ENCODE measurements at places on chromosomes 6 and 20.

GRCh38 chr6:24766680-24767462 is 7.9 kb upstream of the GMNN start:
- DNase-seq, result no peak

- no peak for DNase-seq
Measured at GRCh38 chr6:168163096-168163731, 84.2 kb upstream of the FRMD1 start.

GRCh38 chr6:139597087-139597763 is 222.8 kb upstream of the CITED2 start:
- DNase-seq, result no peak

- DNase-seq, result no peak
Measured at GRCh38 chr20:17320456-17320855, 93.6 kb downstream of the PCSK2 start.

GRCh38 chr6:112145080-112145573 is 57.7 kb downstream of the FAM229B start:
- DNase-seq, result no peak

DNA sequence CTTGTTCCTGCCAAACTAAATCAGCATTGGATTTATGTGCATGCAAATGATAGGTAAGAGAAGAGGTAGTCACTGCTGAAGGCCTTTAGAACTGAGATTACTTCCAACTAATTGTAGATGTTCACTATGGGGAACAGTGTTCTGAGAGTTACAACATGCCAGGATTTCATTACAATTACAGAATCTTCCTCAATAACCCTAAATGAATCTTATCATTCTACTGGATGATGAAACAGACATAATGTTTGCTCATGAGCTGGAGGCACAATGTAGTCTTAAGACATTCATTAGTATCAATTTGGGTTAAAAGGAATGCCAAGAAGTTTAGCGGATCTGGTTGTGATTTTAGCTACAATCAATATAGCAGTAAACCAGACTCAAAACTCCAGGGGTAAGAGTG is 248.9 kb upstream of the THEMIS start:
- DNase-seq, result no peak

- DNase-seq, result no peak
Measured at GRCh38 chr6:104702126-104702841, 157.4 kb downstream of the HACE1 start.

DNA sequence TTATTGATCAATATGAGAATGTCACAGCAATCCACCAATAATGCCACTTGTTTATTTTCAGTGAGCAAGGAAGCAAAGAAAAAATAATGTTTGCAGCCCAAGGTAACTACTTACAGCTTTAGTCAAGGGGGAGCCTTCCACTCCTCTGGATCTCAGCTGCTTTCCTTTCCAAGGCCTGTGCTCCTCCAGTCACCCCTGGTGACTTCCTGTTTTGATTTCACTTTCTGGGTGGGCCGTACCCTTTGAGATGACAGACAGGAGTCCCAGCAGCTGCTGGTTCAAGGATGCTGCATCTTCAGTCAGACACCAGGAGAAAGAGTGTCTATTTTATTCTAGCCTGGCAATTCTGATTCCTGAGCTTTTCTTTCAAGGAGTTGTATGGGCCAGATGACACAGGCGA is 5.6 kb upstream of the VNN2 start:
- DNase-seq, result no peak

- no peak for DNase-seq
Measured at GRCh38 chr6:167794161-167795157, 32.3 kb upstream of the AFDN start.

- no peak for DNase-seq
Measured at GRCh38 chr20:34562641-34563040, 4.1 kb downstream of the MAP1LC3A start.

DNA sequence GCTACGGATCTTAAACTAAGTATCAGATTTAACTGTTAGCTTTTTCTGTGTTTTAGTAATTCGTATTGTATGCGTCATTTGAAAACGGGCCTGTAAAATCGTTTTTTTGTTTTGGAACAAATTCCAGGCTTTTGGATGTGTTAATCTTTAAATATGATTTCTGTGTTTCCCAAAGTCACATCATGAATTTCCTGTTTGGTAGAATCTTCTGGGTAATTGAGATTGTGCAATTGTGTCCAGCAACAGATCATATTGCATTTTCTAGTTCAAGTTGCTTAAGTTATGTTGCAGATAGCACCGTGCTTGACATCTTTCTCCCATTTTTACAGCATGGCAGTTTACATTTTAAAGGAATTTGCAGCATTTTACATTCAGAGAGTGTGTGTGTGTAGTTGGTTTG is 1.9 kb downstream of the MAPK14 start:
- DNase-seq, result peak; percentile 48

DNA sequence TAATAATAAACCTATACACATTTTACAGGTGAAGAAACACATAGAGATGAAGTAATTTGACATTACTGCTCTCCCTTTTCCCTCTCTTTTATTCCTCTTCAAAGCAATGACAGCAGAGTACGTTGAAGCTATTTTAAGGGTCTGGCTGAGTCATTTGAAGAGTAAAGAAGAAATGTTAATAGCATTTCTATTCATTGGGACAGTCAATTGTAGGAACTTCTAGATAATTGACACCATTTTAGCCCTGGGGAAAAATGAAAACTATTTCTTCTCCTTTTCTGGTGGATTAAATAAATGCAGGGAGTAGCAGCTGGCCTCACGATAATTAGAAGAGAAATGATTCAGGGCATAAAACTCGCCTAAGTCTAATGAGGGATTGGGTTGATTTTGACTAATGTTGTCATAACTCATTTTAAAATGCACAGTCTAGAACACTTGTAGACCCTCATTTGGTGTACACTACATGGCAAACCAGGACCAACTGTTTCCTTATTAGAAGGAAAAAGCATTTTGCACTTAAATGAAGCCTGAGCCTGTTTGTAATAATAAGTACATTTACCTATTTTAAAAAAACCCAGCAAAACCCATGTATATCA is 48.1 kb downstream of the RIPOR2 start:
- no peak for DNase-seq

DNA sequence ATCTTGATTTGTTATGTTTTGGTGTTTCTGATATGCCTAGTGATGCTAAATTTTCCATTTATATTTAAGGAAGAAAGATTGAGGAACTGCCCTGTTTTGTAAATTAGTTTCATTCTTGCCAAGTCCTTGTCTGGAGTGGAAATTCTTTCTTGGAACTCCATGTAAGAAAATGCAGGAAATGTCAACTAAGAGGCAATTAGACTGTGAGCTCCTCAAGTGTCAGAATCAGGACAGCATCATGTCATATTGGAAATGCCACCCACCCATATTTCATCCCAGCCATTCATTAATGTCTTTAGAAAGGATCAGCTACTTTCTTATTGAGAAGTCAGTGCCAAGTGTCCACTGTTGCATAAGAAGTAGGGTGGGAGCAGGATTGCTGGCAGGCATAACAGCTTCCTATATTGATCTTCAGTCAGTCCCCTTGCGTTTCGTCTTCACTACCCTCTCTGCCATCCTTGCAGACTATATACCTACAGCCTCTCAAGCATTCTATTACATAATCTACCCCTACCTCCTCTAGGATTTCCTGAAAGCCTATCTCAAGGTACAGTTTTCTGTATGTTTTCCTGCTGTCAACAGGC is 42.4 kb downstream of the HAO1 start:
- no peak for DNase-seq

GRCh38 chr6:47292944-47293343 is 16.8 kb downstream of the TNFRSF21 start:
- no peak for DNase-seq

- no peak for DNase-seq
Measured at GRCh38 chr6:167706313-167707109, 120.2 kb upstream of the AFDN start.

DNA sequence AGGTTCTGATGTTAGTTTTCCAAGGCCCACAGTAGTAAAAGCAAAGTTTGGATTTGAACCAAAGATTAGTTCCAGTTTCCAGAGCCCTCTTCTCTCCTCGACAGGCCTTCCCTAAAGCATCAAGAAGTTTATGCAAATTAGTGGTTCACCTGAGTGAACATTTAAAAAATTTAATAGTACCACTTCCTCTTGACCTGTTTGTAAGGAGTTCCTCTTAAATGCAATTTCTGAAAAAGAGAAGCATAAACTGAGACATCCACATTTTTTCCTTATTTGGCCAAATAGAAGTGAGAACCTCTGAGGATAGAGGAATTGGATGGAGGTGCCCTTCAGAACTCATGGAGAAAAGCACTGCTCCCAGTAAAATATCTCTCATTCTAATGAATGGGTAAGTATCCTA is 1.2 kb upstream of the DSE start:
- no peak for DNase-seq

DNA sequence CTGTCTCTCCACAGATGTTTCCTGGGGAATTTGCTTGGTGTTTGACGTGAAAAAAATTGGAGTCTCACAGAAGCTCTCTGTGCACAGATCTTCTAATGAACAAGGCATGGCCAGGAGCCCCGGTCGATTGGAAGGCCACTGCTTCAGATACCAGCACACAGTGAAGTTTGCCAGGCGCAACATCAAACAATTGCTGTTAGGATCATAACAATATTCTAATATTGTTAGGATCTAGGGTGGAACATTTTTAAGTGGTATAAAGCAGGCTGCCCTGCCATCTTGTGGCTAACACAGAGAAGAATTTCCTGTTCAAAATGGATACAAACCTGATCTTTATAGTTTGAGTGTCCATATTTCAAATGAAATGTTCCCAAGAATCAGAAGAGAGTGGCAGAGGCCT is 64.1 kb downstream of the C6orf118 start:
- no peak for DNase-seq

GRCh38 chr6:80519811-80520594 is 413.5 kb downstream of the BCKDHB start:
- DNase-seq, result peak; percentile 3

GRCh38 chr6:16305246-16305725 is 66.9 kb downstream of the GMPR start:
- no peak for DNase-seq

- DNase-seq, result no peak
Measured at GRCh38 chr6:25652007-25652515, at the start of gene SCGN. TSS of gene SCGN (plus strand) at chr6:25652215. CDS start at chr6:25652404, 189 bp downstream.

DNA sequence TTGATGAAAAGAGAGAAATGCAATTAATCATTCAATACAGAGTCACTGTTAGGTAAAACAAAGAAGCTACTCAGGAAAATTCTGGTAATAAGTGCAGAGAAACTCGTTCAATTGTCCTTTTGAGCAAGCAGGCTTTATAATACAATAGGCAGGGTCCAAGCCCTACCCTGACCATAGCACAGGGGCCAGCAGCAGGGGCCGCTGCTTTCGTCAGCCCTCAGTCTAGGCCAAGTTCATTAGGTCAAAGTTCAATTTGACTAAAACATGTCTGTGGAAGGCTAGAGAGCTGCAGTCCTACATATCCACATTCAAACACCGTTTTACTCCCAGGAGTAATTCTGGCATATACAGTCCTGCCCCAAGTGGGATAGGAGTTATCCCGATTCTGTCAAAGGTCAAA is 94.6 kb downstream of the BCAS1 start:
- DNase-seq, result no peak

GRCh38 chr6:16471910-16472297 is 233.5 kb downstream of the GMPR start:
- DNase-seq, result no peak

- no peak for DNase-seq
Measured at GRCh38 chr6:15246666-15247499, 1.0 kb downstream of the JARID2 start.

Measured in AG04450 (cell line).